ENCODE measurements at places on chromosomes 12 and 14.

DNA sequence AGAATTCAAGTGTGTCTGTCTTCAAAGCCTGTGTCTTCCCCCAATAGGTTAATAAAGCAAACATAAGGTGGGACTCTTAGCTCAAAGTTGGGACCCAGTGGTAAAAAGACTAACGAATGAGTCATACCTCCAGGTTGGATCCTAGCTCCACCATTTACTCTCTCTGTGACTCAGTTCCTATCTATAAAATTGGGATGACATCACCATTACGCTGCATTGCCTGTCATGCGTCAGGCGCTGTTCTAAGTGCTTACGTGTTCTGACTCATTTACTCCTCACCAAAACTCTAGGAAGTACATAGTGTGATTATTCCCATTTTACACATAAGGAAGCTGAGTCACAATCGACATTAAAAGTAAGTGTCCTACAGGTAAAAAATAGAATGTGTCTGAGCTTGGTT is 915.8 kb downstream of the VRK1 start:
- DNase-seq, result no peak

- no peak for DNase-seq
These were observed 17.3 kb upstream of the PPFIBP1 start for GRCh38 chr12:27506645-27507189.

- DNase-seq, result no peak
These were observed 1315.3 kb downstream of the TMEM121 start for GRCh38 chr14:106841701-106842100.

GRCh38 chr14:86038387-86039042 is 508.6 kb downstream of the FLRT2 start:
- no peak for DNase-seq

DNA sequence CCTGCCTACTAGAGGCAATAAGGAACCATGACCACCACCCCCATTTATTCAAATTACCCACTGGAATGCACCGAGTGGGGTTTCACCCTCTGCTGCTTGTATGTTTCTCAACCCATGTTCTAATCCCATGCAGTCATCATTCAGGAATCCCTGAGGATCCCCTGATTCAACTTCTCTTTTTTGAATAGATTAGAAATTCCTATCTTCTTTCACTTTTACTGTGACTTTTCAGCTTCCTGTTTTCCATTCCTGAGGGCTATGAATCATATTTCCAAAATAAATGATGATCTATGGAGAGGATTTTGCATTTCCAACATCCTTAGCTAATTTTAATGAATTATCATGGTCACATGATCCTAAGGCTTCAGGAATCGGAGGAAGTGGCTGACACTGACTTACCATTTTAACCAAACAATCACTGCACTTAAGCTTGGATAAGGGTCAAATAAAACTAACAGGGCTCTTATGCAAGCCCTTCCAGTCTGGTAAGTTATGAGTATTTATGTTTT is 19.4 kb upstream of the P2RX4 start:
- DNase-seq, result no peak

GRCh38 chr12:57212701-57213057 is 3.9 kb upstream of the NXPH4 start:
- no peak for DNase-seq

DNA sequence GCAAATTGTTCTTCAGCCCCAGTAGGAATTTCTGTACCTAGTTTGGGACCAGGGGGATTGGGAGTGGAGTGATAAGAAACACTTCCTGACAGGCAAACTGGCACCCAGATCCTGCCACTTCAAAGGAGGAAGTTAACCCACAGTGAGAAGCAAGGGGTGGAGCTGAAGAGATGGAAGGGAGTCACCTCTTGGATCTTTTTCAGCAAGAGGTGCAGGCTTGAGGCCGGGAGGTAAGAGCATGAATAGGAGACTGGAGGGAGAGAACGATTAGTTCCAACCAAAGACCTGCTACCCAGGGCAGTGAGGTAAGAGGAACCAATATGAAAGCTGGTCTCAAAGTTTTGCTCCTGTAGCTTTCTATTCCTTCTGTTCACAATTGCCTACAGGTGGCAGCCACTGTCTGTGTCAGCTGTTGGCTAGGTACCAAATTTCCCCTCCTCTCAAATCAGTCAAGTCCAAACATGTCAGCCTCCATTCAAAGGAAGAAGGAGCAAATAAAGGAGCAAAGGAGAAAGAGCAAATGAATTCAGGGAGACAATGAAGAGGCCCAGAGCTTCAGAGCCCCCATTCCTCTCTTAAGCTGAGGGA is 14.9 kb upstream of the TAC3 start:
- no peak for DNase-seq

DNA sequence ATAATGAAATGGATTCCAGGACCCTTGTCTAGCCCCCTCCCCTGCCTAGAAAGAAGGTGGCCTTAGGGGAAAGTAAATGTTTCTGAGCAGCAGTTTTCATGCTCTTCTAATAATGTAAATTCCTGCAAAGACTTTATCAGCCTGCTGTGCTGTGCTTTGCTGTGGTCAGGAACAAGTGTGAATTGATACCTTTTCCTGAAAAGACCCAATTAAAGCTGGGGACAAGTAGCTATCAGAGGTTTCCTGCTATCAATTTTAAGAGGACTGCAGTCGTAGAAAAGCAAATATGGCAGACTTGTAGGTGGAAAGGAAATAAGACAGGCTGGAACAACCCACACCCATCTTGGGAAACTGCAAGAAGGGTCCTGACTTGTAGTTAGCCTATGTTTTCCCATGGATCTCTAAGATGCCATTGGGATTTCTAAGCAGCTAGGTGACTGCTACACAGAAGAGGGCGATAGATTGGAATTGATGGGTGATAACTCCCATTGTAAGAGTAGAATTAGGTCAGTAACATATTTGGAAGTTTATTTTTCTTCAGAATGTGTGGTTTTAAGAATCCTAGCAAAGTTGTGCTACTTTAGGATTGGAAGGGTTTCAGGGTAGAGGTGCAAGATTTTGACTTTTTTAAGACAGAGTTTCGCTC is 3.1 kb downstream of the DYNLL1 start:
- no peak for DNase-seq

GRCh38 chr12:240566-240965 is 22.1 kb downstream of the SLC6A13 start:
- no peak for DNase-seq

- no peak for DNase-seq
These were observed 184.7 kb upstream of the KITLG start for GRCh38 chr12:88764781-88765480.

GRCh38 chr12:95674631-95675030 is 115.9 kb downstream of the NTN4 start:
- peak; percentile 42 for DNase-seq

DNA sequence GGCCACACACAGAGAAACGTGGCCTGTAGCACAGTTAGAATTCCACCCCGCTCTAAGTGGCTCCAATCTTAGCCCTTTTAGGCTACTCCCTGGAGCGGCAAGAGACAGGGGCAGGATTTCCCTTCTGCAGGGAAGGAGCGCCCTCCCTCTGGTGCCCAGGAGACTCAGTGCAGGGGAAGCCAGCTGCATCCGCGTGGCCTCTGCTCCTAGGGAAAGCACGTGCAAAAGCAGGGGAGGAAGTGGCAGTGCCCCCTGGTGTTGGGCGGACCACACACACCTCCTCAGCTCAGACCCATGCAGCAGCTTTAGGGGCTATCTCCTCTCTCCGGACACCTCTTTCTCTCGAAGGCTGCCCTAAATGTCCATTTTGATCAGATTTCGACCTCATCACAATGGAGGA is 50.0 kb downstream of the SPRING1 start:
- no peak for DNase-seq

GRCh38 chr14:92597906-92598905 is 84.6 kb downstream of the RIN3 start:
- DNase-seq, result no peak

GRCh38 chr14:52175982-52176502 is 91.5 kb upstream of the PTGDR start:
- DNase-seq, result no peak

DNA sequence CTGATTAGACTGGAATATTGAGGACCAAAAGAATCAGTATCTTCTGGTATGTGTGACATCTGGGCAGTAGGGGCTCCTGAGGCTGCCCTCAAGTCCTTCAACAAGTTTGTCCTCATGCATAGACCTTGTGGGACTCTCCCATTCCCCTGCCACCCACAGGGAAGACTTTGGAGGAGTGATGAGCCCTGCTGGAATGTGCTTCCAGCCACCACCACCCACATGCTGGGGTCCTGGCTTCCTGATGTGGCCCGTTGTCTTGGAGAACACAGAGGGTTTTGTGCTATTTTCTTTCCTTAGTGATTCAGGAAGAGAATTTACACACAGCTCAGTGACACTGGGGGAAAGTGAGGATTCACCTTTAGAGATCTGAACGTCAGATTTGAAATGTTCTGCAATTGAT is 29.2 kb upstream of the SEL1L start:
- DNase-seq, result no peak

DNA sequence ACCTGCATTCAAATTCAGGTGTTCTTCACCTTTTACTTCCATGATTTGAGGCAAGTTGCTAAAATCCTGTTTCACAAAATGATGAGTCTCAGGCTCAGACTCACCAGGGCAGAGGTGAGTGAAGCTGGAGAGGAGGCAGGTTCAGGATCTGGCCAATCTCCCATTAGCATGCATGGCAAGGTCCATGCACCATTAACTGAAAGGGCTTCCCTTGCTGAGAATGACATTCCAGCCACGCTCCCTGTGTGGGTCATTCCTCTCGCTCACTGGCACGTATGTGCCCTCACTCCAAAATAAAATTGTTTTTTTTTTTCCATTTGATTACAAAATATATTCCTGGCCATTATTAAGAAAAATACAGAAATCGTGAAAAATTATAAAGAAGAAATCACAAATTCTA is 257.6 kb downstream of the C12orf75 start:
- no peak for DNase-seq

DNA sequence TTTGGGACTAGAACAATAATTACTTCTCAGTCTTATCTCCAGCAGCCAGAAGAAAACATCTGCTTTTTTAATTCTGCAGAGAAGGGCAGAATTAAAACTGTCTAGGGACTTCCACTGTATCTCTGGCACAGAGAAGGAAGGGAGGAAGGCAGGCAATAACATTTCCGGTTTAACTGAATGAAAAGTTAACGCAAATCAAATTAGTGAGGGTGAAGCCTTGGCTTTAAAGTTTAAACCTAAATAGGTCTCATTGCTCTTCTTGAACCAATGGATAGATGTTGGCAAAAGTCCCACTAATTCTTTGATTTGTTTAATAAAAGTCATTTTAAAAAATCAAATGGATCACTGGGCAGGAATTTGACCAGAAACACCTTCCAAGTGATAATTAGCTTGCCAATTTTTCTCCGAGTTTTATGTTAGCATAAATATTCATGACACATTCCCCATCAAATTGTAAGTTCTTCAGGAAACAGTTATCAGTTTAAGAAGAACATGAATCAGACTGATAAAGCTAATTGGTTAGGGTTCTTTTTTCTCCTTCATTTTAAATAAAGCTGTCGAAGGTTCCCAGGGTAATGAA is 181.9 kb downstream of the SLC15A5 start:
- no peak for DNase-seq

DNA sequence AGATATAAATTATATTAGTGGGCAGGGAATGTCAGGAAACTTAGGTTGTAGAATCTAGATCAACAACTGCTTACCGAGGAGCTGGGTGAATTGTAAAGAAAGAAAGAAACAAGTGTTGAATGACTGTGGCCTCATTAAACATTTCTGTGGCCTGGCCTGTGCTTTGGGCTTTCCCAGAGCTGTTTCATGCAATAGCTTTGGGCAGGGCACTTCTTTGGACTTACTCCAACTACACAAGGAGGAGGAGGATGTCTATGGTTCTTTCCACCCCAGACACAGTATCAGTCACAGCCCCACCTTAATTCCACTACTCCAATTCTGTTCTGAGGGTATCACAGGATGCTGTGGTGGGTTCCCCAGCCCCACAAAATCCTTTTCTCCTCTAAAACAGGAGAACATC is 38.0 kb downstream of the DPF3 start:
- DNase-seq, result no peak

DNA sequence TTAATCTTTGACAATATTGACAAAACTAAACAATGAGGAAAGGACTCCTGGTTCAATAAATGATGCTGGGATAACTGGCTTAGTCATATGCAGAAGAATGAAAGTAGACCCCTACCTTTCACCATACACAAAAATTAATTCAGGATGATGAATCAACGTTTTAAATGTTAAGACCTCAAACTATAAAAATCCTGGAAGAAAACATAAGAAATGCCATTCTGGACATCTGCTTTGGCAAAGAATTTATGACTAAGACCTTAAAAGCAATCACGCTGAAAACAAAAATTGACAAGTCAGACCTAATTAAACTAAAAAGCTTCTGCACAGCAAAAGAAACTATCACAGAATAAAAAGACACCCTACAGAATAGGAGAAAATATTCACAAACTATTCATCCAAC is 97.4 kb downstream of the LMNTD1 start:
- DNase-seq, result no peak

DNA sequence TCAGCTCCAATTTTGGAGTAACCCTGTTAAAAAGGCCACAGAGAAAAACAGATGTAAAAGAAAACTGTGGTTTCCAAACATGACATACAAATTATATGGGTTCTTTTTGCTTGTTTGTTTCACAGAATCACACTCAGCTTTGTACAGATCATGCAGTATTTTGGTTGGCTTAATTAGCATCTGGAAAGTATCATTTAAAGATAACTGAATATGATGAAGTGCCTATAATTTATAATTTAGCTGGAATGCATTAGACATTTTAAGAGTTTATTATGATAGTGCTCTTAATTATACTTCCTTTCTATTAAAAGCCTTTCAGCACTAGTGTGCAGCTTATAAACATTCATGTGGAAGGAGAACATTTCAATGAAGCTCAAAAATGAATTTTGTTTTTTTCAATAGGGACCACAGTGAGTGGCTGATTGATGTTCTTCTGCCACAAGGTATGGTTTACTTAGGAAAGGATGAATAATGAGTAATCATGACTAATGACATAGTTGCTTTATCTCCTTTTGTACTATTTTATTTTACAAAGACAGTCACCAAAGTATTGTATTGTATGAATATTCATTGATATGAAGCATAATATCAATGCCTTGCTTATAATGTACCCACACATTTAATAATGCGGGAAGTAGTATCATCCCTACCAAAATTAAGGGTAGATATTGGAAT is 98.3 kb downstream of the UNC79 start:
- no peak for DNase-seq

DNA sequence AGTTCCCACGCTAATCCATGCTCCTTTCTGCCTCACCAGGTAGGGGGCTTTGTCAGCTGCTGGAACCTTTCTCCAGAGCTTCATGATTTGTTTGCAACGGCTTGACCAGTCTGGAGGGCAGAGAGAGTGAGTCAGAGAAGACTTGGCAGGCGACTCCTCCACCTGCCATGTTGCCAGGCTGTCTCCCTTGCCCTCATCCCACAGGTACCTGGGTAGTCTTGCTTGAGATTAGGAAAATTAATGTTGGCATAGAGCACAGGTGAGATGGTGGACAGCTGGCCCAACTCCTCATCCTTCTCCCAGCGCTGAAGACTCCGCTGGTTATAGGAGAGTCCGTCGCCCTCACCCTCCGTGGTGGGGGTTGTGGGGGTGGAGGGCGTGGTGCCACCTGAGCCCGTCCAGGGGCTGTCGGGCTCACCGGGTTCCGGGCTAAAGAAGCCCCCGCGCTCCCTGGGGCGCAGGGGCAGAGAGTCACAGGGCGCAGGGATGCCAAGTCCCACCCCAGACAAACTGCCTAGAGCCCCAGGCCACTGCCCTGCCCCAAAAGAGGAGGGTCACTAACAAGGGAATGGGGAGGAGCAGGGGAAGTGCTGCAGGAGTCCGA is 18.6 kb downstream of the KMT2D start:
- DNase-seq, result no peak

- no peak for DNase-seq
These were observed 2.6 kb downstream of the C12orf43 start for GRCh38 chr12:121013715-121014114.

- no peak for DNase-seq
These were observed 33.8 kb downstream of the ERG28 start for GRCh38 chr14:75626863-75627262.

- no peak for DNase-seq
These were observed 67.9 kb downstream of the RAD51B start for GRCh38 chr14:67887478-67887877.
